ENCODE measurements at places on chromosomes 5 and 9. TPM values are rescaled to one million over a fixed set of nuclear protein-coding genes. Genes with fewer than 3 reads are reported as not detected.

GRCh38 chr9:89808076-89808755 is 203.4 kb downstream of the GADD45G start:
- DNase-seq = no peak

- DNase-seq = no peak
Observed at GRCh38 chr9:96382175-96382574, 1.3 kb downstream of the SLC35D2 start.

GRCh38 chr9:125444166-125444565 is 182.5 kb downstream of the GAPVD1 start:
- no peak for DNase-seq

DNA sequence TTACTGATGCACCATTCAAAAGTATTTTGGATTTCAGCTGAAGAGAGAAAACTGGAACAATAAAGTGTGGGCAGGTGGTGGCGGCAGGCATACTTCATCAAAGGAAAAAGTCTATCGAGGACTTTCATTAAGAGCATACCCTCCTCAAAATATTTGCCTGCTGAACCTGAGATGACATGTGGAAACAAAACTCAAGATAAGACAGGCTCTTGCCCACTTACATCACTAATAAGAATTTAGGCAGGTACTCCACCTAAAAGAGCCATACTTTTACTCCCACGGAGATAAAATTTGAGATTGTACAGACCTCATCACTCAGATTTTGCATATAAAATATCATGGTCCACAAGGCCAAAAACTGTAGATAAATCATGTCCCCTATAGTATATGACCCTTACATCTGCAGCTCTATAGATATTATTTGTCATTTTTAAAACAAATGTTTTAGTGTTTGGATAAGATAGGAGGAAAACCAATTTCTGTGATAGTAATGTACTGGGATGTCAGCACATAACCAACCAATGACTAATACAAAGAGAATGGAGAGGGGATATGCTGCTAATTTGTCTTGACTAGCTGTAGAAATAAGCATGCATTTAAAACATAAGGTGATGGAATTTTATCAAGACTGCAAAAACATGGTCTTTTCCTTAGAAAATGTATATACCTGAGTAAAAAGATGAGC is 730.6 kb upstream of the ZNF608 start:
- DNase-seq = no peak

DNA sequence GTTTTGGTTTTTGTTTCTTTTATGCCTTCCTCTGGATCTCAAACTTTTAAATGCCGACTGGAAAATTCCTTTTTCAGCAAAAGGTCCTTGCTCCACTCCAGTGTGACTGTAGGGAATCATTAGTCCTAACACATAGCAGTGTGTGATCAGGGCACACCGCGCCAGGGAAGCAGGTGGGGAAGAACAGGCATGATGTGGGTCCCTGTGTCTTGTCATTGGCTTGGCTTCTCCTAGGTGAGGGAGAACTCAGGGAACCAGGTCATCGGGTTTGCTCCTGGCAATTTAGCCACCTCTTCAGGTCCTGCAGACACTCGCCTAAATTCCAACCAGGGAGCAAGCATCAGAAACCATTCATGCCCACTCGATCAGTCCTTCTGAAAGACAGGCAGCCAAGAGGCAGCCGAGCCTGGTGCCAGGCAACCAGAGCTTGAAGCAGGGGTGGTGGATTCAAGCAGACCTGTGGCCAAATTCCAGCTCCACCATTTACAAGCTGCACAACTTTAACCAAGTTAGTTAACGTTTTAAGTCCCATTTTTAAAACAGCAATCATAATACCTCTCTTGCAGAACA is 514.2 kb downstream of the BNC2 start:
- DNase-seq = no peak

DNA sequence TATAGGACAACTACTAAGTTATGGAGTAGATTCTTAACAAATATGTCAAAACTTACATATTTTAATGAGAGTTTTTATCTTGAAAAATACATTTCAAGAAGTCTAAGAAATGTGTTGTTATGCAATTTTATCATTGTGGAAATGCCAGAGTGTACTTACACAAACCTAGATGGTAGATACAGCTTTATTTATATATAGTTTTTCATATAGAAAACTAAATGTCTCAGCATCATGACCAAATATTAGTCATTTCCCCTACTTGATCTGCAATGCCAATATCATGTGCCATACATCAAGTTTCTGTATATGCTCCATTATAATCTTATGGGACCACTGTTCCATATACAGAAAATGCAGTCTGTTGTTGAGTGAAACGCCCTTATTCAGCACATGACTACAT is 28.7 kb downstream of the CAST start:
- DNase-seq = no peak

DNA sequence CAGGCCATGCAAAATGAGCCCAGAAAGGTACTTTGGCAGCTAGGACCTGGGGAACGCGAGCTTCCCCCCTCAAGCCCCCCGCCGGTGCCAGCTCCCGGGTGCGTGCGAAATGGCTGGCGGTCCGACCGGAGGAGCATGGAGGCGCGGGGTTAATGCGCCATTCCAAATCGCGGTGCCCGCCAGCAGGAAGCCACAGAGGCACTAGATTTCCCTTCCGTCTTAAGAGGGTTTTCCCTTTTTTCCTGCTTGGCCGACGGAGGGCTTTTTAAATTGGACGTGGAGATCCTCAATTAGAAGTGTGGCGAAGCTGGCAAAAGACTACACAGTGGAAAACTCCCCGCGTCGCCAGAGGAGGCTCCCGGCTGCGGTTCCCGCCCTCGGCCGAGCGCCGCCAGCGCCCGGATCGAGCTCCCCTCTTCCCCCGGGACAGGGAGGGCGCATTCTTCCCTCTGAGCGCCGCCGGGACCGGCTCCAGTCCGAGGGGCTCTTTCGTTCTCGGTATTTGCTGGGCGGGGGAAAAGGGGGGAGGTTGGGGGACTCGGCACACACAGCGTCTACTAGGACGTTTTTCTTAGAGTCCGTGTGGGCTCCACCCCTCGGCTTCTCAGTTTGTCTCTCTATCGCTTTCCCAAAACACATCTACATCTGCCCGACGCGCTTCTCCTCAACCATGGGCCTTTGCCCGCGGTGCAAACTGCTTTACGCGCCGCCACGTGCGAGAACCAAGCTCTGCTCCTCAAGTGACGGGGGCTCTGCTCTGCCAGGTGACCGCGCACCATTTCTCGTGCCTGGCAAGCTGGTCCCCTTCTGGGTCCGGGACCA is 3.0 kb downstream of the GDNF start:
- no peak for DNase-seq

DNA sequence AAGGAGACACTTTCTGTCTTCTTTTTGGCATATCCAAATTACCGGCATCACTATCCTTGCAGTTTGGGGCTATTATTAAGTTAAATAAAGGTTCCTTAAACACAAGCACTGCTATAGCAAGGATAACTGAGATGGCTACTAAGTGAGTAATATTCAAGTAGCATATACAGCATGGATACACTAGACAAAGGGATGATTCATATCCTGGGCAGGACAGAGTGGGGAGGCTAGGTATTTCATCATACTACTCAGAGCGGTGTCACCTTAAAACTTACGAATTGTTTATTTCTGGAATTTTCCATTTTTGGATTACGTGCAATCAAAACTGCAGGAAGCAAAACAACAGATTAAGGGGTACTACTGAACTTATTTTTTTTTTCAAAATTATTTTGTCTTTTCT is 54.1 kb downstream of the FER start:
- no peak for DNase-seq

DNA sequence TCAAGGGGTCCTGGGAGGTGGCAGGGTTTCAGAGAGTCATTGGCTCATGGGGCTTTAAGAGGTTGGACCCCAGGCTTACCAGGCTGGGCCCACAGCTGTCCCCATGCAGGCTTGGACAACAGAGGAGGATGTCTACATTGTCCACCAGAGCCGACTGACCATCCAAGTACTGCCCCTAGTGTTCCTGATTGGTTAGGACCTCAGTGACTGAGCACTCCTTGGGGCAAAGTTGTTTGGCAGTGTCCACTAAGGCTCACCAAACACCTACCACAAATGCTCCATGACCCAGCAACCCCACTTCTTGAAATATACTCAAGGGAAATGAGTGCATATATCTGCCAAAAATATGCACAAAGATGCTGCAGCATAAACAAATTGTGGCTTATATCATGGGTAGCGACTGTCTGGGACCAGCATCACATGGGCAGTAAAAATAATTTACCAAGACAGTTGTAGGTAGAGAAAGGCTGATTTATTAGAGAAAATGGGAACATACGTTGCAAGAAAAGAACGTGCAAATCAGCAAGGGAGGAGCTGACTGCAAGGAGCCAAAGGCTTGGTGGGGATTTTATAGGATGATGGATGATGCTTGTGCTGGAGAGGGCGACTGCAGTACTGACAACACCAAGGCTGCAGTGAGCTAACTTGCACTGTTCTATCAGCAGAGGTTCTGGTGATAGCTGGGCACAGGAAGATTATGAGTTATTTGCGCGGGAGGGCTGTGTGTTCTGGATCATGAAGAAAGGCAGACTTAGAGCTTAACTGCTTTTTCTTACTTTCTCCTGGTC is 265.2 kb downstream of the GADD45G start:
- DNase-seq = no peak

DNA sequence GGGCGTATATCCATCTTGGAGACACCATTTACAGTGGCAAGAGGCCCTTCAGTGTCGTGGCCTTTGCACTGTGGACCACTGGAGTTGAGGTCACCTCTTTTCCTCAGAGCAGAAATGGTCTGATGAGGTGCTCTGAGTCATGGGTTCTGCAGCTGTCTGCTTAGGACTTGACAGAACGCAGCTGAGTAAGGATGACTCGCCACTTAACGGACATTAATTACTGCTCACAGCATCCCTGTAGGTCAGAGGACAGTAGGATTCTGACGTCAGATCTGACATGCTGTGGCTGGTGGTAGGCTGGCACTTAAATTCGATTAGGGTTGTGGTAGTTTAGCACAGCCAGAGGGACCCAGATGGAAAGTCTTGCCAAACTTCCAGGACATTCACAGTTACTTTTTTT is 479.4 kb downstream of the DMAC1 start:
- DNase-seq = no peak

- DNase-seq = no peak
Observed at GRCh38 chr5:68350176-68350575, 134.6 kb downstream of the PIK3R1 start.

DNA sequence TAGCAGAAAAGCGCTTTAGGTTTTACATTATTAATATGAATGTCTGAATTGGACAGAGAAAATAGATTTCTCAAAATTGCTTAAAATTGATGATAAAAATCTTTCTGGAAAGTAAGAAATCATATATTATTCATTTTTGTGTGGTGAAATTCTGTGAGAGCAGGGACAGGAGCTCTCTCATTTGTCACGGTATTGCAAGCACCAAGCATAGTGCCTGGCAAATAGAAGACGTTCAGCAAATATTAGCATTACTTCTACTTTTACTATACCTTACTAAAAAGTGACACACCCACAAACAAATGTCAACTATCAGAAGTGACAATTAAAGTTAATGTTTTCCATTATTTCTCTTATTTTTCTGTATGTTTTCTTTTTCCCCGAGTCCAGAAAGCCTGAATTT is 69.1 kb downstream of the XRCC4 start:
- no peak for DNase-seq

DNA sequence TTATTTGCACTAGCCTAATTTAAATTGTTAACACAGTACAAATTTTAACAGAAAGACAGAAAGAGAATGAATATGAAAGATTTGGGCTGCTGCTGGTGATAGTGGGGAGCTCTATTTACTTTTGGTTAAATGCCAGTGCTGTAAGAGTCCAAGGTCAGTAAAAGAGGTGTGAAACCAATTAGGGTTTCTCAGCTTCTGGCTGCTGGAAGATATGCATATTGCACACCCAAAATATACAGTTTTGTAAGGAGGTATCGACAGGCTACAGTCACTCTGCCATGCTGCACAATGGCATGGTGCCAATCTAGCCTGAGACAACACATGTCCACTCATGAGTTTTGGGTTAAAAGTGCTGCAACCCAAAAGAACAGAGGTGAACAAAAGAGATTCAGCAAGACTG is 79.3 kb downstream of the PPP2R2B start:
- no peak for DNase-seq

DNA sequence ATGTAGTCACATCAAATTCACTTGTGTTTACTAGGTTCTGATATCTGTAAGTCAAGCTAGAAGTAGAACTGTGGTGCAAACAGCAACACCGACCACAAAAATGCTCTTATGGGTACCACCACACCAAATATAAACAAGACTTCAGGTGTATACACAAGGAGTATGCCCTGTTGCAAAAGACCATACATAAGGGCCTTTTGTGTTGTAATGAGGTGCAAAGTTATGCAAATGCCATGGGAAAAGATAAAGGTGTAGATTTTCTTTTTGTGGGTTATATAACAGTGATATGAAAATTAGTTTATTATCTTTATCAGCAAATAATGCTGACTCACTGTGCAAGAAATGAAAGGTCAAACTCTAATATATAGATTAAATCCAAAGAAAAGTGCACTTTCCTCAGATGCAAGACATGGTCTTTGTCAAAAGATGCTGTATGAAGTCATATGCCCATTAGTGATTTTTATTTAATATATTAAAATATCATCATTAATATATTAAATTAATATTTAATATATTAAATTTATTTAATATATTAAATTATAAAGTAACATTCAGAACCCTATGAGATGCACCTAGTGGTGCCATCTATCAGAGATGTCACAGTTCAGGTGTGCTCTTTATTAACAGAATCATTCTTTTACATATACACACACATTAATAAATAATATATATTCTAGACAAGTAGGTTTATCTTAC is 26.7 kb upstream of the ALDH1A1 start:
- DNase-seq = no peak

DNA sequence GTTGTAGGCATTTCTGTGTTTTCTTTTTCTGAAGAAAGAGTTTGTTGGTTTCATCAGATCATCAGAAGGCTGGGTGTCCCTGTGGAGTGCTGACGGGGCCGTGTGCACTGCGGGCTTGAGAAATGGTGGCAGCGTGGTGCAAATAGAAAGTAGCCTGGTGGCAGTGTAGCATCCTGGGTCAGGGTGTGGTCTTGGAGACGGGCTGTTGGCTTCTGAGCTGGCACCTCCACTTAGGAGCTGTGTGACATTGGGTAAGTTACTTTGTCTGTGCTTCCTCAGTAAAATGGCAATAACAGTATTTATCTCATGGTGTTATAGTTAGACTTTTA is 10.0 kb upstream of the NDST1 start:
- no peak for DNase-seq

- no peak for DNase-seq
Observed at GRCh38 chr5:53357439-53357838, 123.0 kb upstream of the FST start.

GRCh38 chr5:79560771-79561524 is 47.0 kb upstream of the HOMER1 start:
- no peak for DNase-seq

The PCDHA4 gene
- total RNA-seq = 8.0 TPM

The PCDHB7 gene
- 2.1 TPM for total RNA-seq

The STPG3 gene
- total RNA-seq = not detected

The ZNF879 gene
- 5.1 TPM for total RNA-seq

The CNTFR gene
- 23.0 TPM for total RNA-seq

The PPP2R2B gene
- total RNA-seq = 2.6 TPM
